ENCODE measurements at places on chromosomes 6 and 20.

- DNase-seq: no peak
Observed at GRCh38 chr6:131250936-131251335, 115.7 kb downstream of the AKAP7 start.

DNA sequence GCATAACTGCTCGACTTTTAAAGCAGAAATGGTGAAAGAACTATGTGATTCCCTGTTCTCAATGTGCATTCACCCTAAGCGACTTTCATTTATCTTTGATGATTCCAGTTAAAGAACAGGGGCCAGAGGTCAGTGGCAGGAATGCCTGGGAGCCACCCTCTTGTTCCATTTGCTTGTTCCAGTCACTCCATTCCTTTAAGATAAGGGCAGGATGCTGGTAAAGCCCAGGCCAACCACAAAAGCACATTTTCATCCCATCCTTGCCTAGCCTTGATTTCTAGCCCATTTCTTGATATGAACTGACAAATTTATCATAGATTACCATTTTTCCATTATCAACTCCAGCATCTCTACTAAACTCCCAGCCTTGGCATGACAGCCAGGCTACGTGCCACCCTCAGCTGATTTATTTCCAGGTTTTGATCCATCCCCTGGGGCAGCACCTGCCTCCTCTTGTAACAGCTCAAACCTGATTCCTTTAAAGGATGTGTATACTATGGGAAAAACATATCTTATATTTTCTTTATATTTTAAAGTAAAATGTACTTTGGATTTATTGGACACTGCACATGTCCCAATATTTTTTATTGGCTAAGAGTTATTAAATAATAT lies 19.2 kb downstream of the HMGN3 start:
- DNase-seq: no peak

- DNase-seq: no peak
Observed at GRCh38 chr6:154797857-154798256, 64.6 kb downstream of the SCAF8 start.

- DNase-seq: no peak
Observed at GRCh38 chr20:4864311-4864752, 137.0 kb downstream of the SLC23A2 start.

GRCh38 chr6:13397359-13398068 lies 69.2 kb upstream of the TBC1D7 start:
- no peak for DNase-seq

GRCh38 chr20:62804021-62804626 lies 511 bp upstream of the OGFR start:
- no peak for DNase-seq

- DNase-seq: no peak
Observed at GRCh38 chr6:68891419-68891818, 256.3 kb downstream of the ADGRB3 start.

- DNase-seq: no peak
Observed at GRCh38 chr20:45783656-45784294, 7.9 kb downstream of the WFDC3 start.

- no peak for DNase-seq
Observed at GRCh38 chr20:51650685-51651134, 108.2 kb upstream of the NFATC2 start.

- no peak for DNase-seq
Observed at GRCh38 chr6:95203153-95203754, 374.1 kb upstream of the MANEA start.

DNA sequence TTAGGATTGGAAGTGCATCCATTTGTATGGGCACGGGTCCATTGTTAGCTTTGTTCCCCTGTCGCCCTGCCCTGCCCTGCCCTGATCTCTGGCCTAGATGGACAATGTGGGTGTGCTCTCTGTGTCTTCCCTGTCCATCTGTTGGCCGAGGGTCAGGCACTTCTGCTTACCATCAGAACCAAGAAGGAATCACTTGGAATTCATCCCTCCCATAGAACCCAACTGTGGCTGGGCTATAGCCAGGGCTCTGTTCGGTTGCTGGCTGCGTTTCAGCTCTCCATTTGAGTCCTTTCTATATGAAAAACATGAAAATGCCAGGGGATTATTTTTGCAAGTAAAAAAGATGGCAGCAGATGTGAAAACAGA lies 26.6 kb upstream of the TULP4 start:
- DNase-seq: no peak

GRCh38 chr6:87544474-87544735 lies 45.4 kb downstream of the RARS2 start:
- no peak for DNase-seq

DNA sequence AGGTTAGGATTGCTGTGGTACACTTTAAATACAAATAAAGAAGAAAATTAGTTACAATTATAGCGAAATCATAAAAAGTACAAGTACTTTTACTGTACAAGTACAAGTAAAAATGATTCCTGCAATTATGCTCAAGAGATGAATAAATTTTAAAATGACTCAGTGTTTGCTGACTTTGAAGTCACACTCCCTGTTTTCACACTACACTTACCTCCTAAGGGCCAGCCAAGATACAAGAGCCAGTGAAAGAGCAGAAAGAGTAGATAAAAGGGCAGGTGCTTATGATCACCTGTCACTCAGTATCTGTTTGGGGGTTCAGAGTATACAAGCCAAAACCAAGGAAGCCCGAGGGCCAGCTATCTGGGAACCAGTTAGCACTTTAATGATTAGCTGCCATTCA lies 41.0 kb upstream of the COL21A1 start:
- no peak for DNase-seq

DNA sequence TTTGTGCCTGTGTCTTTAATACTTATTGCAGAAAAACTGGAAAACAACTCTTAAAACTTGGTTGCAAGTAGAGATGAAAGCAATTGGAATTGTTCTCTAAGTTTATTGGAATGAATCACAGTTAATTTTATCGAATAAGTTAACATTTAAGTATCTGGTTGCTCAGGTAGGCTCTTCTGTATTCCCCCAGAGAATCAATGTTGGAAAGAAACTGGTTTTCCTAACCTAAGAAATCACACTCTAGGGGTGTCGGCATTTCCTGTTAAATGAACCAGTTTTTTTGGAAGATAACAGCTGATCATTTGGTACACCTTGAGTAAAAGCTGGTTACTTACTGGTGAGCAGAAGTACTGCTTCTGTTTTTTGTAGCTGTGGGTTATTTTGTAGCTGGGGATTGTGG lies 5.2 kb downstream of the TFAP2C start:
- no peak for DNase-seq

GRCh38 chr6:164037171-164037870 lies 622.8 kb downstream of the QKI start:
- DNase-seq: no peak

DNA sequence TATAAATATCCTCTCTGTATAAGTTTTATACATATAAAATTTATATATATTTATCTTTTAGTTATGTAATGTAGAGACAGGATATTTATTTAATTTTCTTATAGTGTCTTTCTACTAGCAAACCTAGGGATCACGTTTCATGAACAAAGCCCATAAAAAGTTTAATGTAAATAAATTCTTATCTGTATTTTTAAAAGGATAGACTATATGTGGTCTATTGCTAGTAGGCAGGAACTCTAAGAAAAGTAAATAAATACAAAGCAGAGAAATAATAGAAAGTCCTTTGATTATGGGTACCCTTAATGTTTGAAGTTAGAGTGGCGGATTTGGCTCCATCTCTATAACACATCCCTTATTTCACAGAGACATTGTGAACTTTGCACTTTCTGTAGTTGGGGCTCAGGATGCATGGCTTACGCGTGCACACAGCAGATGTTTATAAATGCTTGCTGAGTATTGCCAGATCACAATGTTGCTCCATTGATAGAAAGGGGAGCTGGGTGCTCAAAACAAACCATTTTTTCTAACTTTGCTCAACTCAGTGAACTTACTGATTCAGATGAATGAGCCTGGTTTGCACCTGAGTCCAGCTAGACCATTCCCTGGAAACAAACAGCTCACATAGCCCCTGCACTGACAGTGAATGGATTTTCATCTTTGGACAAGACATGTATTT lies 179.1 kb downstream of the SYNE1 start:
- DNase-seq: no peak

GRCh38 chr6:85747666-85748065 lies 105.0 kb upstream of the SYNCRIP start:
- DNase-seq: no peak

- DNase-seq: no peak
Observed at GRCh38 chr20:58542411-58543095, 27.4 kb upstream of the APCDD1L start.

GRCh38 chr20:60804240-60804917 lies 447.7 kb upstream of the CDH4 start:
- no peak for DNase-seq

- no peak for DNase-seq
Observed at GRCh38 chr6:116376149-116376548, 5.4 kb downstream of the DSE start.

DNA sequence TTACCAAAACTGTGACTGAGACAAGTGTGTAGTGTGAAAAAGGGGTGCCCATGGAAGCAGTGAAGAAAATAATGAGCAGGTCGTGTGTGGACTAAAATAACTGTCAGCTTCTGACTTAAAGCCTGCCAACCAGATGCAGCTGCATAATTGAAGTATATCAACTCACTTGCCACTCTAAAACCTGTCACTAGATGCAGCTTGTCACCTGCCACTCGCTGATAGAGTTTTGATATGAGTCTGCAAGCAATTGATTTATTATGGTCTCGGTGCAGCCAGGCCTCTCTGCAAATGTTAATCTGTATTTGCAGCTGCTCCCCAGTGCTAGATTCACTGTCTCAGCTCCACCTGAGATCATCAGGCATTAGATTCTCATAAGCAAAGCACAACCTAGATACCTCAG lies 1090.0 kb upstream of the EYS start:
- DNase-seq: no peak

DNA sequence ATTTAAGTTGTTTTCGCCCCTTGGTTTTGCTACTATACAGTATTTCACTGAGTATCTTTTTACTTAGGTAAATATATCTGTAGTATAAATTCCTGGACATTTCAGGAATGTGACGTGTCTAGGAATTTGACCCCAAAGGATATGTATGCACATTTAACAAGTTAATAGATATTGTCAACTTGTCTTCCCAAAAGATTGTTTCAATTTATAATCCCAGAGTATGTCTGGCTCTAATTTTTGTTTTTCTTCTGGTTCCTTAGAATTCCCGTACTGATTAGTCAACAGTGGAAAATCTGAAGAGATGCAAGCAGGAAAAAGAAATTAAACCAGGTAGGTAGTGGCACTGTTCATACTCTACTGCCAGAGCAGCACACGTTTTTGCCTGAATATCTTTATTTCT lies 7.2 kb downstream of the PKIG start:
- no peak for DNase-seq

DNA sequence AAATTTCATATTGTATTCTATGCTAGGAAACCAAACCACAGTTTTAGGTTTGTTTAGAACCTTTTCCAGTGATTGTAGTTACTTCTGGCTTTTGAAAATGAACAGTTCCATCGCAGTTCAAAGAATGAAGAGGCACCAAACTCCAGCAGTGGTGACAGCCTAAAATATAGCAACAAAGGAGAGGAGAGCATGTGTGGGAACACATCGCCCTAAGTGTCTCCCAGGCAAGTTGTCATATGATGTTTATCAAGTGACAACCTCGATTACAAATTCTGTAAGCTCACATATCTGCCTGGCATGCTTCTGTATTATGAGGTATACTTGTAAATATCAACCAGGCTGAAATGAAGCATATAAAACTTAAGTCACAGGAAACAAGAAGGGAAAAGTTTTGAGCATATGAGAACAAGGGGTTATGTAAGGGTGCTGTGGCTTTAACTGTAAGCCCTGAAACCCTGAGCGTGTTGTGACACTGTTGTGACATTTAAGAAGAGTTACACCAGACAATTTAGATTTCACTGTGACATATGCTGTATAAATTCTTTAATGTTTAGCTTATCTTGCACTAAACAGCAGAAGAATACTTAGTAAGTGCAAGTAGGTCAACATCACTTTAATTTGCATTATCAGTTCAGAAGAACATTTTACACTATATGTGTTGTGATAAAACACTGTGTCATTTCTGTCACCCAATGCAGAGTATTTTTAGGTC lies 29.1 kb upstream of the FBXL4 start:
- DNase-seq: no peak

DNA sequence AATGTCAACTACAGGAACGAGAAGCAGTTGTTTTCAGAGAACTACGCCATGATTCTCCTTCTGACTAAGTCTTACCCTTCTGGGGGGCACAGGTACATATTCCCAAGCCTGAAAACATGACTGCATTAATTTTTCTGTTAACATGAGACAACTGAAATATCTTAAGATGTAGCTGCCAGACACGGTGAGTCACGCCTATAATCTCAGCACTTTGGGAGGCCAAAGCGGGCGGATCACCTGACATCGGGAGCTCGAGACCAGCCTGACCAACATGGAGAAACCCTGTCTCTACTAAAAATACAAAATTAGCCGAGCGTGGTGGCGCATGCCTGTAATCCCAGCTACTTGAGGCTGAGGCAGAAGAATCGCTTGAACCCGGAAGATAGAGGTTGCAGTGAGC lies 21.7 kb downstream of the TBC1D20 start:
- DNase-seq: no peak

DNA sequence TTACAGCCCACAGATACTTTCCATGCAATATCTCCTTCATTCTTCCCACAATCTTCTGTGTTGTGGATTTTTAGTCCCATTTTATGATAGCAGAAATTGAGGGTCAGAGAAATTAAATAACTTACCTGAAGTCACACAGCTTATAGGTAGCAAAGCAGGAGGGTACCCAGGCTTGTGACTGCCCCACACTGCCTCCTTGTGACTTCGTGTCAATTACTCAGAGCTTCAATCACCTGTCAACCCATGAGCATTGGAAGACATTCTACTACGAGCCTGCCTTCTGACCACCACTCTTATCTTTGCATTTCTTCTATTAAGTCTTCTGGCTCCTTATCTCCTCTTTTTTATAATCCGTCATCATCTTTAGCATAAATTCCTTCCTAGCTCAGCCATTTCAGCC lies 71.6 kb upstream of the NRSN1 start:
- DNase-seq: no peak

DNA sequence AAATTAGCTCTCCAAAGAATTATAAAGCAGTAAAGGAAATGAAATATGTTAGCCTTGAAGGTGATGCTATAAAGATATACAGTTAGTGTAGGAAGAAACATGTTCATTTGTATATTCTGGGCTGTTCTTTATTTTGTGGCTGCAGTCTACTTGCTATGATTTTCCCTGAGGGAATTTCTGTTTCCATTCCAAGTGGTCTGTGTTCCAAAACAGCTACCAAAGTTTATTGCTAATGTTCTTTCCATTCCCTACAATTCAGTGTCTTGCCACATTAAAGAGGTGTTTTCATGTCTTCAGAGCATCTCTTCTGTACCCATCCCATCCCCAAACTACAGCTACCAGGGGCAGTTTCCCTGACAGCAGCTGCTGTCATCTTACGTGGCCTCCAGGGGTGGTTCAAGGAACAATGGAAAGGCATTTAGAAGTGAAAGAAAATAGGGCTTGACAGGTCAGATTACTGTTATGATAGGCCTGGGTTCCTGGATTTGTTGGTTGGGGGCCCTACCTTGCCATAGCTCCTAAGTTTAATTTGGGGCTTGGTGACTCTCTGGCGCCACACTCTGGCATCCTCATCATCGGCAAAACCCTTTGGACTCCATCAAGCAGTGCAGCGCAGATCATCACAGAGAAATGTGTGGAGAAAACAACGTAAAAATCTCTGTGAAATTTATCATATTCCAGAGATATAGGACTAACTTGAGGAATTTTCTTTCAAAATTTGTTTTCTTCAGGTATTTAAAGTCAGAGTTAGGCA lies 33.8 kb upstream of the AIG1 start:
- peak; percentile 41 for DNase-seq
